ENCODE measurements at places on chromosomes 3 and 15.

DNA sequence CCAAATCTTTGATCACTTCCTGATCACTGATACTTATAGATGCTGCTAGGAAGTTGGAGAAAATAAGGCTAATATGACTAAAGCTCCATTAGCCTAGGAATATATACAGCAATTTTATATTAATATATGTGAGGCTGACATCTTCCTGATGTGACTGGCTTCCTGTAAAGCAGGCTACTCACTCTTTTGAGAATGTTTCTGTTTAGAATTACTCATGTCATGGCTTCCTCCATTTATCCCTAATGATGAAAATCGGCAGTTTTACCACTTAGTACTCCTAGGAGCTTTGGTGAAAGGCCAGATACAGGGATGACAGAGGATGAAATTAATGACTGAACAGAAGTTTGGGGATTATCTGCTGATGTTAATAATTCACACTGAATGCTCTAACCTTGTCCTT lies 3.9 kb upstream of the MAP1A start:
- no peak for DNase-seq

- no peak for DNase-seq
These were observed 48.5 kb downstream of the ANAPC13 start for GRCh38 chr3:134437211-134437752.

DNA sequence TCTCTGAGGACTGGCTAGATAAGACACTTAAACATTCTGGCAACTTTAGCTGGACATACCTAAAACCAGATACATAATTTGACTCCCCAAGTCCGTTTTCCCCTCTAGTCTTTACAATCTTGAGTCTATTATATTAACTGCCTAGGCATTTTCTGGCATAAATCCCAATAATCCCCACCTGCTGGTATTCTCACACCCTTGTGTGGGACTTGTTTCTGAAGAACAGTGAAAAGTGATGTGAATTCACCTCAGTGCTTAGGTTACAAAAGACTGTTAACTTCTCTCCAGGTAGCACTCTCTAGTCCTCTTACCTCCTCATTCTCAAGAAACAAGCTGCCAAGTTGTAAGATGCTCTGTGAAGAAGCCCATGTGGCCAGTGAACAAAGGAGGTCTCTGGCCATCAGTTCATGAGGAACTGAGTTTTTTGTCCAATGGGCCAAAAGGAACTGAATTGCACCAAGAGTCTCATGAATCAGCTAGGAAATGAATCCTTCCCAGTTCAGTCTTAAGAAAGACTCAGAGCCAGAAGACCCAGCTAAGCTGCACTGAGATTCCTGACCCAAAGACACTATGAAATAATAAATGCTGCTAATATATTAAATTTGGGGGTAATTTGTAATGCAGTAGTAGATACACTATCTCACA lies 4.1 kb downstream of the OSBPL11 start:
- DNase-seq: no peak

- no peak for DNase-seq
These were observed 34.2 kb downstream of the CIP2A start for GRCh38 chr3:108554913-108555571.

- DNase-seq: peak; percentile 69
These were observed 84.8 kb downstream of the DCLK3 start for GRCh38 chr3:36679384-36680200.

GRCh38 chr3:882533-882932 lies 210.3 kb upstream of the CNTN6 start:
- DNase-seq: no peak

Data from fibroblast of skin of left biceps (primary cell).